ENCODE measurements at places on chromosomes 1 and 21. TPM values are rescaled to one million over a fixed set of nuclear protein-coding genes. Genes with fewer than 3 reads are reported as not detected.
A peak's percentile ranks its signal among the peaks of the same experiment; 100 is the strongest.

GRCh38 chr21:36471254-36471723, 8.6 kb downstream of the CLDN14 start:
- no peak for DNase-seq

DNA sequence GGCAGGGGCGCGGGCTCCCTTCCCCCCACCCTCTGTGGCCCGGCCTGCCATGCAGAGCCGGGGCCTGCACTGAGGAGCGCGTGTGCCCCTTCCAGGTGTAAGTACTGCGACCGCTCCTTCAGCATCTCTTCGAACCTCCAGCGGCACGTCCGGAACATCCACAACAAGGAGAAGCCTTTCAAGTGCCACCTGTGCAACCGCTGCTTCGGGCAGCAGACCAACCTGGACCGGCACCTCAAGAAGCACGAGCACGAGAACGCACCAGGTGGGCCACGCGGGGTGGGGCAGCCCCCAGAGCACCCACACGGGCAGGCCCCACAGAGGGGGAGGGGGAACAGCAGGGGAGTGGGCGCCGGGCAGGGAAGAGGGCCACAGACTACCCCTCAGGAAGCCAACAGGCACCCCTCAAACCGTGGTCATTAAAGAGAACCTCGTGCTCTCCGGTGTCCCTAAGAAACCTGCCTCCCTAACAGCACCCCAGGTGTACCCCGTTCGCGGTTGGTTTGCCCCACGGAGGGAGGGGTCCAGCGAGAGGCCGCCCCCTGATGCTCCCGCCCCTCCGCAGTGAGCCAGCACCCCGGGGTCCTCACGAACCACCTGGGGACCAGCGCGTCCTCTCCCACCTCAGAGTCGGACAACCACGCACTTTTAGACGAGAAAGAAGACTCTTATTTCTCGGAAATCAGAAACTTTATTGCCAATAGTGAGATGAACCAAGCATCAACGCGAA, 28.8 kb upstream of the ARHGEF16 start:
- no peak for DNase-seq

- DNase-seq, result no peak
These were observed 52.2 kb downstream of the PHACTR4 start for GRCh38 chr1:28421744-28422143.

DNA sequence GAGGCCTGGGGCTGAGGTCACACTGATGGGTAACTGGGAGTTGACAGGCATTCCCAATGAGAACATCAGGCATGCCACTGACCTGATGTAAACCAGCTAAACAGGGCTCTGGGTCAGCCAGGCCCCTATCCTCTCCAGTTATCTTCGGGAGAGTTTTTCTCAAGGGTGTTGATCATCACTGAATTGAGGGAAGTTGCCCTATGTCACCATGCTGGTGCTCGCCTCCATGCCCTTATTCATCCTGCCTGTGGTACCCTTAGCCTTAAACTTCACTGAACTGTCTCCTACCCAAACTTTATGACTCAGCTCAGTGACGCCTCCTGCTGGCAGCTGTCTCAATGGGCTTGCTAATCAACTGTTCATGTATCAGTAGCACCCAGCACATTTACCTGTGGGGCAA, 80.7 kb upstream of the TNR start:
- no peak for DNase-seq

DNA sequence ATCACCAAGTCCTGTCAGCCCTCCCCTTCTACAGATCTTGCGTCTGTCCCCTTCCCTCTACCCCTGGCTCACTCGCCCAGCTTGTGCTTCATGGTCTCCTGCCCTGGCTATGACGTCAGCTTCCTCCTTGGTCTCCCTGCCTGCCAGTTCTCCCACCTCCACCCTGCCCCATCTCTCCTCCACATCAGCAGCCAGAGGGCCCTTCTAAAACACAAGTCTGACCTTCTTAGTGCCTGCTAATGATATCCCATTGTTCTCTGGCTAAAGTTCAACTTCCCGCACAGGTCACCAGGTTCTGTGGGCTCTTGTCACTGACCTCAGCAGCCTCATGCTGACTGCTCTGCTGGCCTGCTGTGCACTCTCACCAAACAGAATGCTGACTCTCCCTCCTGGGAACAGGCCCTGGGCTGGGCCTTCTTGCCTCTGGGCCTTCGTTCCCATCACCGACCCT, 24.7 kb upstream of the MYCL start:
- DNase-seq, result no peak

GRCh38 chr1:192602757-192603156, 27.2 kb downstream of the RGS1 start:
- DNase-seq, result no peak

DNA sequence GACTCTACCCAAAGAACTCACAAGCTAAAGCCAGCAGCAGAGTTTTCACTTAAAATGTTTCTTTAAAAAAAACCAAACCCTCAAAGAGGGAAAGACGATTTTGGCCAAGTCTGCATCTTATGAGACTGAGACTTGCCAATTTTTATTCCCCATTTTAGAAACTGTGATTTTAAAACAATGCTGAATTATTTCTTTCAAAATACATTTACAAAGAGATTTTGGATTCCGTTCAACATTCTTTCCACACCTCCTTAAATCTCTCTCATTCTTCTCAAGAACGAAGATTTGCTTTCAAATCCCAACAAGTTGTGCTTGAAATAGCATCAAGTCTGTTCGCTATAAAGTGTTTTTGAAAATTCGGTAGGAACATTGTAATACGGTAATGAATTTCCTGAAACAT, 133.9 kb upstream of the VANGL1 start:
- DNase-seq, result peak; percentile 66

GRCh38 chr1:145985129-145985501, 11.3 kb downstream of the TXNIP start:
- no peak for DNase-seq

DNA sequence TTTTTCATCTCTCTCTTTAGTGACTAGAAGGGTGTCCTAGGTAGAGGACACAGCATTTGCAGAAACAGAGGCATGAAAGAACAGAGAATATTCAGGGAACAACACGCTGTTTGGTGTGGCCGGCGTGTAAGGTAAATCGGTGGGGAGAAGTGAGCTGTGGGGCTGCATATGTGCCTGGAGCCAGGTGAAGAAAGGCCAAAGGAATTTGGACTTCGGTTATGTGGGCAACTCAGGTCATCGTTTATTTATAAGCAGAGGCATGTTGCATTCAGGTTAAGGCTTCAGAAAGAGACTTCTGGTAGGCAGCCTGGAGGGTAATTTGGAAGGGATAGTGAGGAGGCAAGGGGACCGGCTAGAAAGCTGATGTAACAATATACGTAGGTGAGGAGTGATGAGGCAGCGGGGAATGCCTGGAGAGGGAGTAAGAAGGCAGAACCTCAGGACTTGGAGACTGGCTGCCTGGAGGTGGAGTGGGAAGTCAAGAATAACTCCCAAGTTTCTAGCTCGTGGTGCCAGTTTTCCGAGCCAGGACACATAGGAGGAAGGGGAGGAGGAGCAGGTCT, 64.1 kb upstream of the ACOT11 start:
- no peak for DNase-seq

DNA sequence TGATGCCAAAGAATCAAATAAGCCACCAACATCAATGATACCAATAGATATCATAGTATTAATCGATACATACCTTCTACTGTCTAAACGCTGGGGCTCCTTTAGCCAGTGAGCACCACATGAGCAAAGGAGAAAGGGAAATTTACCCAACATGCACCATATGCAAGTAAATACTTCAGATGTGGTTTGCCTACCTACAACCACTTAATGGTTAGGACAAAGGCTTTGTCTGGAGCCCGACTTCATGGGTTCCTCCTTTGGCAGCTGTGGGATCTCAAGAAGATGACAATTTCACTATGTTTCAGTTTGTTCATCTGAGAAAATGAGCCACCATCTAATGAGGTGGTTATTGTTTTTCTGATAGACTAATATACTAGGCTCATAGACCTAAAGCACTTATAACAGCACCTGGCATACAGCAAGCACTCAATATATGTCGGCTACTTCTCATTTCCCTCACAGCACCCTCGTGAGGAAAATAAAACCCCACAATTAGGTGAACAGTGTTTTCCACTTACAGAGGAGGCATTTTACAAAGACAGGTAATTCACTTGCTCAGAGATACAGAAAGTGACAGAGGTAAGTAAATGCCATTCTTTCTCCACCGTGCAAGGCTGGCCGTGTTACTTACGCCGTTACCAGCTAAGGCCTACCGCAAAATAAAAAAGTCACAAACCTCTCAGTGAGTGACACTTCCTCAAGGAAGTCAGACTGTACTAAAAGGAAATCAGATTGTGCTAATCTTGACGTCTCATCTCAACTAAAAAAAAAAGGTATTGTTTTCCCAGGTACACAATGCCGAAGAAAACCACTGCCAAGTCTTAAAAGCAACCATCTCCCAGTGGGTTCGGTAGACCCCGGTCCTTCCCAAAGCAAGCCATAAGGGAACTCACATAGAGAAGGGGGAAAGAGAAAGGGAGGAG, 1.6 kb downstream of the TTC13 start:
- no peak for DNase-seq

- peak; percentile 67 for DNase-seq
These were observed 13.1 kb downstream of the ICMT start for GRCh38 chr1:6222636-6223035.

DNA sequence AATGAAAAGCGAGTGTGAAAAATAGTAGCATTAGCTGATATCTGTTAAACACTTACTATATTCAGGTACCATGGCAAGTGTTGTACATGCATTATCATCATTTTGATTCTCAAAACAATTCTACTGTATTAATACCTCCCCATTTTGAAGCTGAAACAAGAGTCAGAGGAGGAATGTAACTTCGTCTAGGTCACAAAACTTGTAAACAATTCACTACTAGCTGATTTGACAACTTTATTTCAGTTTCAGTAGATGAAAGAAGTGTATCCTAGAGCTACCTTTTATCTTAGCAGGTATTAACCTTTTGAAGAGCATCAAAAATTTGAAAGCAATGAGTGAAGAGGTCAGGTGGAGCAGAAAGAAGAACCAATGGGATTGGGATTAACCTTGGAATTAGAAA, 1.6 kb downstream of the CD84 start:
- DNase-seq, result no peak

- no peak for DNase-seq
These were observed 11.5 kb upstream of the C1orf198 start for GRCh38 chr1:230879778-230880177.

GRCh38 chr1:116827607-116828105, 73.4 kb downstream of the CD2 start:
- no peak for DNase-seq

GRCh38 chr1:111275079-111275478, 15.6 kb upstream of the CHIA start:
- peak; percentile 4 for DNase-seq

DNA sequence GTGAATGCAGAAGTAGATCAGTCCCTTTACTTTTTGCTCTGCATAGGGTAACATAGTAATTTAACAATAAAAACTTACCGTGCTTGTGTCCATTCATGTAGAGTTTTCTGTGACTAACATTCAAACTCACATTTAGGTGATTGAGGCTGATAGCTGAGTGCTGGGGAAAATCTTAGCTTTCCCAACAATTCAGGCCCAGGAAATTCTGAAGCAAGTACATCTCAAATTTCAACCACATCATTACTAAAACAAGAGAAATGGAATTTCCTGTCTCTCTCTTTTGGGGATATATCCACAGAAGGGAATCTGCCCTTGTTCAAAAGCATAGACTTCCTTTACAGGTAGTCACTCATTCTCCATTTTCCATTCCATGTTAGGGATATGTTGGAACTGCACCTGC, 33.1 kb upstream of the C1orf146 start:
- DNase-seq, result no peak

DNA sequence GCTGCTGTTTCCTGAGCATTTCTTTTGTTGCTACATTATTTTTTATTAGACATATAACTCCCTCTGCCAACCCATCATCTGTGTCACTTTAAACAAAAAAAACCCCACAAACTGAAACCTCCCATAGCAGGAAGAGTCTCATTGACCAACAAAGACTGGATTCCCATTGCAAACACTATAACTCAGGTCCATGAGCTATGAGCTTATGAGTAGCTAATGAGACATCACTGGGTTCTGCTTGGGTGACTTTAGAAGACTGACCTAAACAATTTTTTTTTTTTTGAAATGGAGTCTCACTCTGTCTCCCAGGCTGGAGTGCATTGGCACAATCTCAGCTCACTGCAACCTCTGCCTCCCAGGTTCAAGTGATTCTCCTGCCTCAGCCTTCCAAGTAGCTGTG, 212.8 kb downstream of the LTN1 start:
- no peak for DNase-seq

DNA sequence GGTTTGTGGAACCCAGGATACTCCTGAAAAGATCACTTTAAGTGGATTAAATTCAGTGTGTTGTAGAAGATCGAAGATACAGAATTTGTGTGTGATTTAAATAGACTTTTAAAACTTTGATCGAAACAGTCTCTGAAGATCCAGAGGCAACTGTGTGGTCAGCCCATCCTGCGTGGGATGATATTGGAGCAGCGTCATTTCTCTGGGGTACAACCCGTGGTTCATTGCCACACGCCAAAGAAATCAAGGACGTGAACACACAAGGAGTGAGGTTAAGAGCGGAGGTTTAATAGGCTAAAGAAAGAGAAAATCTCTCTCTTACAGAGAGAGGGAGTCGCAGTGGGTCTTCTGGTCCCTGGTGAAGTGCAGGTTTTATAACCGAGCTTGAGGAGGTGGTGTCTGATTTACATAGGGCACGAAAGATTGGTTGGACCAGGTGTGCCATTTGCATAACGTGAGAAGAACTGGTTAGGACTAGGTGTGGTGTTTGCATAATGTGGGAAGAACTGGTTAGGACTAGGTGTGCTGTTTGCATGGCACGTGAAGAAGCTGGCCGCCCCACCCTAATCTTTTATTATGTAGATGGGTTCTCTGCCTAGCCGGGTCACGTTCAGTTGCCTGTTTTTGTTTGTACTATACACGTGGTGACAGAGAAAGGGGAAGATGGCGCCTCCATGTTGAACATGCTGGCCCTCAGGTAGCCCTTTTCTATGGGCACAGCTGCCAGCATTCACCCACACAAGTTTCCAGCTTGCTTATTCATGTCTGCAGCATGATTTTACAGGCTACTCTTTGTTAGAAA, 82.3 kb downstream of the ADSS2 start:
- no peak for DNase-seq

Gene PLD5
- 1.4 TPM for polyA plus RNA-seq

Gene DFFB
- 5.7 TPM for polyA plus RNA-seq

Gene SYDE2
- polyA plus RNA-seq, result 2.4 TPM

Gene PDZK1
- polyA plus RNA-seq, result 1.1 TPM

Gene TACSTD2
- 1.4 TPM for polyA plus RNA-seq

Gene CRB1
- 0.22 TPM for polyA plus RNA-seq

Gene GCSAML
- 0.15 TPM for polyA plus RNA-seq

Gene LMX1A
- polyA plus RNA-seq, result 1.3 TPM

Gene TAL1
- polyA plus RNA-seq, result 3.6 TPM

Gene TMPRSS15
- polyA plus RNA-seq, result 0.89 TPM
